ENCODE measurements at places on chromosomes 13 and 19.

- DNase-seq: peak; percentile 87
These were observed 126.9 kb downstream of the SIPA1L3 start for GRCh38 chr19:38033658-38034491.

- no peak for DNase-seq
These were observed 3.8 kb downstream of the CD22 start for GRCh38 chr19:35332817-35333216.

DNA sequence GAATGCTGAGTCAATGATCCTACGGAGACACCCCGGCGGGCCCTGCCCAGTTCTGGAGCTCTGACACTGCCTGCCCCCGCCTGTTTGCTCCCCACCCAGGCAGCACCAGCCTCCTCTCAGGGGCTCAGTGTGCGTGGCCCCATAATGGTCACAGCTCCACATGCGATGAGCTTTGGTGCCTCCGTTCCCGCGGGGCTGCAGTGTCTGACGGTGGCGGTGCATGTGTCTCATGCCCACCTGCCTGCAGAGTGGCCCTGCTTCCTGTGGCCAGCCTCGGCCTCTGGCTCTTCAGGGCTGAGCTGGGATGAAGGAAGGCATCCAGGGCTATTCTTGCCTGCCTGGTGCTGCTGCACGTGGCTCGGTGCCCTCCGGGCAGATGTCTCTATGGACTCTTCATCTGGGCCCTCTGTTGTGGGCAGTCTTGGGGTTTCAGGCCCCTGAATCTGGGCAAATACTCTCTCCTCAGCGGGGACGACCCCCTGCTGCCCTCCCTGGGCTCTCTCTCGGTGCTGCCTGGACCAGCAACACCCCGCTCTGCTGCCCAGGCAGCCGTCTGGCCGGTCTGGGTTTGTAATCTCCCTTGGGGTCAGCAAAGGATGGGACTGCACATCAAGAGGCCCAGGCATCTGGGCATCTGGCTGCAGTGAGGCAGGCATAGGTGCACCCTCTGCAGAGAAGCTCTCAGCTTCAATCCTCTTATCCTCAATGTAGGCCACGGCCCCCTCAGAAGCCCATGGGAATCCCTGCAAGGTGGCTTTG lies 19.3 kb upstream of the TMEM255B start:
- no peak for DNase-seq

GRCh38 chr19:33998302-33998701 lies 174.0 kb upstream of the LSM14A start:
- DNase-seq: no peak

Data from suppressor macrophage treated with lipopolysaccharide for 4 hours (primary cell).